ENCODE measurements at places on chromosomes 5 and 9. TPM values are rescaled to one million over a fixed set of nuclear protein-coding genes. Genes with fewer than 3 reads are reported as not detected.
A peak's percentile ranks its signal among the peaks of the same experiment; 100 is the strongest.

DNA sequence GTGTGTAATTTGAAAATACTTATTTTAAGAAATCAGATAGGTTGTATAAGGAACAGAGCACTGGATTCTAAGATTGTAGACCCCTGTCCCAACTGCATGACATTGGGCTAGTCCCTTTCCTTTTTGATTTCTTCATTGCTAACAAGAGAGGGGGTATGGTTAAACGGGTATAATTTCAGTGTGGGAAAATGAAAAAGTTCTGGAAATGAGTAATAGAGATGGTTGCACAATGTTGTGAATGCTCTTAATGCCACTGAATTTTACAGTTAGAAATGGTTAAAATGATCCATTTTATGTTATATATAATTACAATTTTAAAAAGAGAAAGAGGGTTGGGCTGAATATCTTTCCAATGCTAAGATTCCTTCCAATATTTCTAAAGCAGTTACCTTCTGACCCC is 103.3 kb upstream of the LHFPL2 start:
- no peak overlapping the region for H3K4me3 ChIP-seq
- no peaks in the 10 kb centered on the region for H3K4me1 ChIP-seq
- H3K27me3 ChIP-seq = no peaks in the 10 kb centered on the region

DNA sequence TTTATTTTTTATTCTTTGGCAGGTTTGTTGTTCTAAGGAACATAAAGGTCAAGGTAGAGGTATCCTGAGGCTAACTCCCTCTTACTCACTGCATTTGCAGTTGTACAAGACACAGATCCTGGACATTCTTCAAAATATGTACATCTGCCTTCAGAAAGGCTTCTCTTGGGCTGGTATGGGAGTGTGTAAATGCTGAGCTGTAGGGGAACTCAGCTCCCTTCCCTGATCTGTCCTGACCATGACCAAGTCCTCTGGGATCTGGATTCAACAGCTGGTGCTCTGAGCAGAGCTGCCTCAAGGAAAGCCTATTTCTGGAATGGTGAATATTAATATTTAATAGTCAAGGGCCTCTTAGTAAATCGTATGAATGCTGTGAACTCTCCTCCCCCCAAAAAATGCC is 117.4 kb downstream of the PRKACG start:
- no peaks in the 10 kb centered on the region for H3K36me3 ChIP-seq
- no peak for DNase-seq
- H3K4me3 ChIP-seq = peak overlapping the region; percentile 38
- H3K27ac ChIP-seq = peak overlapping the region; percentile 61
- H3K4me1 ChIP-seq = peaks cover 25% of the 10 kb centered on the region
- no peaks in the 10 kb centered on the region for H3K27me3 ChIP-seq

Gene SPINK7
- total RNA-seq = not detected

Gene PCDHA4
- total RNA-seq = 0.28 TPM

DNA sequence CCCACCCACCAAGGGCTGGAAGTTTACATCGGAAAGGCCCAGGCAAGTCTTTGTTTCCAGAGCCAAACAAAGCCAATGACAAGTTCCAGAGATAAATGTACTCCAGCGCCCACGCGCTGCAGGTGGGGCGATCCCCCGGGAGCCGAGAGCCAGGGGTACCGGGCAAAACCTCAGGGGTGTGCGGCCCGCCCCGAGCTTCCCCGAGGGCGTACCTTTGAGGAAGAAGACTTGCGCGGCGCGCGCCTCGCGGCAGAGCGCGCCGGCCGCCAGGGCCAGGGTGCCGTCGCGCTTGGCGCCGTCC is 671 bp downstream of the DUSP1 start:
- no peaks in the 10 kb centered on the region for H3K36me3 ChIP-seq
- H3K27ac ChIP-seq = peak overlapping the region; percentile 100
- peak; percentile 65 for DNase-seq
- H3K27me3 ChIP-seq = no peaks in the 10 kb centered on the region
- peaks cover 50% of the 10 kb centered on the region for H3K4me1 ChIP-seq

Gene POU5F2
- 0.68 TPM for total RNA-seq

Gene BNC2
- 6.3 TPM for total RNA-seq

DNA sequence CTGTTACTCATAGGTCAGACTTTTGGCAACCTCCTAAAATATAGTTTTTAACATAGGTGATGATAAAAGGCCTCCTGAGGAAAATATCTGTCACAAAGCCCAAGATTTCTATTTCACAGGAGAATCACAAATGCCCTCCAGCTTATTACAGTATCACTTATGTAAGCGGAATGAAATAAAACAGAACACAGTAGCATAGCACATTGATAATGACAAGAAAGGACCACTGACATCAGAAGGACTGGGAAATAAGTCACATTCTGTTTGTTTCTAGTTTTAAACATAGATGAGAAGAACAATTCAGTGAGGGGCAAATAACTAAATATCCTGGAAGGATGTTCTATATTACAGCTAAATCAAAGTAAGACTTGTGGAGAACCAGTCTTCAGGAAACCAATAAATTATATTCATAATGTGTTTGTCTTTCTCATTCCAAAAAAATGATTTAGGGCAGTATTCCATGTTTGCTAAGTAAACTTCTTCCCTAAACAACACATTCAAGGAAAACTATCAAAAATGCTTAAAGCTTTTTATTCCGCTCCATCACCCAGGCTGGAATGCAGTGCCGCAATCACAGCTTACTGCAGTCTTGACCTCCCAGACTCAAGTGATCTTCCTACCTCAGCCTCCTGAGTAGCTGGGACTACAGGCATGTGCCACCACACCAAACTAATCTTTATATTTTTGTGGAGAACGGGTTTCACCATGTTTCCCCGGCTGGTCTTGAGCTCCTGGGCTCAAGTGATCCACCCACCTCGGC is 20.8 kb upstream of the CTNNAL1 start:
- DNase-seq = no peak
- H3K4me1 ChIP-seq = peaks cover 53% of the 10 kb centered on the region
- H3K4me3 ChIP-seq = no peak overlapping the region
- peak overlapping the region; percentile 56 for H3K27ac ChIP-seq
- H3K27me3 ChIP-seq = no peaks in the 10 kb centered on the region

Gene ZNF454
- 1.1 TPM for total RNA-seq

Gene SGCD
- 11.2 TPM for total RNA-seq

Gene ANKRD34B
- total RNA-seq = not detected

- H3K27ac ChIP-seq = no peak overlapping the region
- DNase-seq = no peak
- H3K4me1 ChIP-seq = no peaks in the 10 kb centered on the region
- no peaks in the 10 kb centered on the region for H3K27me3 ChIP-seq
These were observed 137.9 kb downstream of the GABBR2 start for GRCh38 chr9:98570663-98571440.

Gene SPINK4
- total RNA-seq = not detected

DNA sequence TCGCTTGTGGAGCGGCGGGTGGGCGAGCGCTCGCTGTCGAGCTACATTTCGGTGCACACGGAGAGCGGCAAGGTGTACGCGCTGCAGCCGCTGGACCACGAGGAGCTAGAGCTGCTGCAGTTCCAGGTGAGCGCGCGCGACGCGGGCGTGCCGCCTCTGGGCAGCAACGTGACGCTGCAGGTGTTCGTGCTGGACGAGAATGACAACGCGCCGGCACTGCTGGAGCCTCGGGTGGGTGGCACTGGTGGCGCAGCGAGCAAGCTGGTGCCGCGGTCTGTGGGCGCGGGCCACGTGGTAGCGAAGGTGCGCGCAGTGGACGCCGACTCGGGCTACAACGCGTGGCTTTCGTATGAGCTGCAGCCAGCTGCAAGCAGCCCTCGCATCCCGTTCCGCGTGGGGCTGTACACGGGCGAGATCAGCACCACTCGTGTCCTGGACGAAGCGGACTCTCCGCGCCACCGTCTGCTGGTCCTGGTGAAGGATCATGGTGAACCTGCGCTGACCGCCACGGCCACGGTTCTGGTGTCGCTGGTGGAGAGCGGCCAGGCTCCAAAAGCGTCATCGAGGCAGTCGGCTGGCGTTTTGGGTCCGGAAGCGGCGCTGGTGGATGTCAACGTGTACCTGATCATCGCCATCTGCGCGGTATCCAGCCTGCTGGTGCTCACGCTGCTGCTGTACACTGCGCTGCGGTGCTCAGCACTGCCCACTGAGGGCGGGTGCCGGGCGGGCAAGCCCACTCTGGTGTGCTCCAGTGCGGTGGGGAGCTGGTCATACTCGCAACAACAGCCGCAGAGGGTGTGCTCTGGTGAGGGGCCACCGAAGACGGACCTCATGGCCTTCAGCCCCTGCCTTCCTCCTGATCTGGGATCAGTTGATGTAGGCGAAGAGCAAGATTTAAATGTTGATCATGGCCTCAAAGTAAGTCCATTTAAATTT is 2.1 kb downstream of the PCDHA8 start:
- H3K27ac ChIP-seq = no peak overlapping the region
- no peak overlapping the region for H3K4me3 ChIP-seq
- H3K4me1 ChIP-seq = no peaks in the 10 kb centered on the region
- H3K36me3 ChIP-seq = no peaks in the 10 kb centered on the region
- H3K27me3 ChIP-seq = peaks cover under 1% of the 10 kb centered on the region
- DNase-seq = no peak

Gene NCBP1
- 9.8 TPM for total RNA-seq

DNA sequence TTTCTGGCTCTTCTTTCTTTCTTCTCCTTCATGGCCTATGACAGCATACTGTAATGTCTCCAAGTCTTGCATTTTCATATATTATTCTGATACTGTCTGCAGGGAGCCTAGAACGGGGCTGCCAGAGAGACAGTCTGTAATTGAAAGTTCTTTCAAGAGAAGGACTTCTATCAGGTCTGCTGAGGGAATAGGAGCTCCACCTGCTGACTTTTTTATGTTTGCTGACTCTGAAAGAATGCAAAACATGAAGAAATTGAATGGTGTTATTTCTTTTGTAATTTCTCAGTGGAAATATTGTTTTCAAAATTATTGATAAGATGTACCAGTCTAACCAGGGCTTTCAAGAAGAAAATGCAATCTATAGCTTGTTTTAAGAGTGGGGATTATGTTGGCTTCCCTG is 121.9 kb upstream of the RFX3 start:
- no peaks in the 10 kb centered on the region for H3K4me1 ChIP-seq
- H3K4me3 ChIP-seq = no peak overlapping the region
- no peaks in the 10 kb centered on the region for H3K36me3 ChIP-seq
- DNase-seq = no peak

DNA sequence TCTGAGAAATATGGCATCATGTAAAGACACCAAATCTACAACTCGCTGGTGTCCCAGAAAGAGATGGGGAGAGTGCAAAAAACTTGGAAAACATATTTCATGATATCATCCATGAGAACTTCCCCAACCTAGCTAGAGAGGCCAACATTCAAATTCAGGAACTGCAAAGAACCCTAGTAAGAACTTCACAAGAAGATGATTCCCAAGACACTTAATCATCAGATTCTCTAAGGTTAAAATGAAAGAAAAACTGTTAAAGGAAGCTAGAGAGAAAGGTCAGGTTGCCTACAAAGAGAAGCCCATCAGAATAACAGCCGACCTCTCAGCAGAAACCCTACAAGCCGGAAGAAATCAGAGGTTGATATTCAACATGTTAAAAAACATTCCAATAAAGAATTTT is 95.5 kb upstream of the PRLR start:
- no peak overlapping the region for H3K4me3 ChIP-seq
- no peaks in the 10 kb centered on the region for H3K27me3 ChIP-seq
- no peaks in the 10 kb centered on the region for H3K36me3 ChIP-seq
- no peaks in the 10 kb centered on the region for H3K4me1 ChIP-seq
- no peak for DNase-seq

GRCh38 chr5:119336262-119336661 is 19.6 kb upstream of the TNFAIP8 start:
- H3K4me1 ChIP-seq = no peaks in the 10 kb centered on the region
- DNase-seq = no peak
- H3K36me3 ChIP-seq = no peaks in the 10 kb centered on the region
- H3K27ac ChIP-seq = no peak overlapping the region
- no peaks in the 10 kb centered on the region for H3K27me3 ChIP-seq
- H3K4me3 ChIP-seq = no peak overlapping the region

Gene KLHL3
- 7.5 TPM for total RNA-seq

- no peaks in the 10 kb centered on the region for H3K36me3 ChIP-seq
- H3K4me1 ChIP-seq = peaks cover 13% of the 10 kb centered on the region
- peak overlapping the region; percentile 29 for H3K27ac ChIP-seq
- H3K27me3 ChIP-seq = no peaks in the 10 kb centered on the region
These were observed 1.1 kb upstream of the TLE4 start for GRCh38 chr9:79570448-79571308.

Gene PANK3
- 55.4 TPM for total RNA-seq

DNA sequence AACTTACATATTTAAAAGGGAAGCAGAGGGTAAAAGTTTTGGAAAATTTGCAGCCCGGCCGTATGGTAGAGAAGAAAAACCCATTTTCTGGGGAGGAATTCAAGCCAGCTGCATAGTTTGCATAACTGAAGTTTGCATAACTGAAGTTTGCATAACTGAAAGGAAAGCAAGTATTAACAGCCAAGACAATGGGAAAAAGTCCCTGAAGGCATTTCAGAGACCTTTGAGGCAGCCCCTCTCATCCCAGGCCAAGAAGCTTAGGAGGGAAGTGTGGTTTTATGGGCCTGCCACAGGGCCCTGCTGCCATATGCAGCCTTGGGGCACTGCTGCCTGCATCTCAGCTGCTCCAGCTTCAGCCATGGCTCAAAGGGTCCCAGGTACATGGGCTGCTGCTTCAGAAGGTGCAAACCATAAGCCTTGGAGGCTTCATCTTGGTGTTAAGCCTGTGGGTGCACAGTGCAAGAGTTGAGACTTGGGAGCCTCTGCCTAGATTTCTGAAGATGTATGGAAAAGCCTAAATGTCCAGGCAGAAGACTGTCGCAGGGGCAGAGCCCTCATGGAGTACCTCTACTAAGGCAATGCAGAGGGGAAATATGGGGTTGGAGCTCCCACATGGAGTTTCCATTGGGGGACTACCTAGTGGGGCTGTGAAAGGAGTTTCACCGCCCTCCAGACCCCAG is 36.9 kb upstream of the CXCL14 start:
- H3K4me3 ChIP-seq = no peak overlapping the region
- no peaks in the 10 kb centered on the region for H3K4me1 ChIP-seq
- no peaks in the 10 kb centered on the region for H3K36me3 ChIP-seq
- no peaks in the 10 kb centered on the region for H3K27me3 ChIP-seq
- no peak for DNase-seq

Gene FAXDC2
- total RNA-seq = 54.2 TPM

Gene HTR1A
- not detected for total RNA-seq

DNA sequence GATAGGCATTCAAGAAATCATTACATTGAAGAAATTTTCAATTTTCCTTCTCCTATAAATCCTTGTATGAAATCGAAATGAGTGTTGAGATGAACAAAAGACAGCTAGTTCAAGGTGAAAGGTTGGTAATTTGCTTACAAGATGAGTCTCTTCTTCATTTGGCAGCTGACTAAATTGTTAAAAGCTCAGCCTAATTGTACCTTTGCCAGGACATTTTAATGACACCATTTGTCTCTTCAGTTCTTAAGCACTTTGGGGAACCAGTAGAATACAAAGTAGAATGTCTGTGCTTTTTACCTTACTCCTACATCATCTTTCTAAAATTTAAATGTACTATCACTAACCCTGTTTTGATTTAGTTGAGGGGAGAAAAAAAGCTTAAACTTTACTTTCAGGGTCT is 59.4 kb downstream of the GRAMD2B start:
- DNase-seq = no peak
- H3K27ac ChIP-seq = no peak overlapping the region
- no peaks in the 10 kb centered on the region for H3K36me3 ChIP-seq
- H3K4me3 ChIP-seq = no peak overlapping the region
- H3K4me1 ChIP-seq = peaks cover 31% of the 10 kb centered on the region

- H3K36me3 ChIP-seq = no peaks in the 10 kb centered on the region
- no peak overlapping the region for H3K27ac ChIP-seq
- H3K27me3 ChIP-seq = no peaks in the 10 kb centered on the region
These were observed 29.4 kb upstream of the HSD17B3 start for GRCh38 chr9:96331236-96331947.

- H3K36me3 ChIP-seq = no peaks in the 10 kb centered on the region
- DNase-seq = no peak
- no peaks in the 10 kb centered on the region for H3K27me3 ChIP-seq
- H3K27ac ChIP-seq = no peak overlapping the region
- peaks cover 4% of the 10 kb centered on the region for H3K4me1 ChIP-seq
These were observed 231.8 kb downstream of the PIK3R1 start for GRCh38 chr5:68447136-68447929.
